ENCODE measurements at places on chromosomes 7 and 10.

- DNase-seq: no peak
Measured at GRCh38 chr7:158804335-158804734, 25.0 kb downstream of the ESYT2 start.

DNA sequence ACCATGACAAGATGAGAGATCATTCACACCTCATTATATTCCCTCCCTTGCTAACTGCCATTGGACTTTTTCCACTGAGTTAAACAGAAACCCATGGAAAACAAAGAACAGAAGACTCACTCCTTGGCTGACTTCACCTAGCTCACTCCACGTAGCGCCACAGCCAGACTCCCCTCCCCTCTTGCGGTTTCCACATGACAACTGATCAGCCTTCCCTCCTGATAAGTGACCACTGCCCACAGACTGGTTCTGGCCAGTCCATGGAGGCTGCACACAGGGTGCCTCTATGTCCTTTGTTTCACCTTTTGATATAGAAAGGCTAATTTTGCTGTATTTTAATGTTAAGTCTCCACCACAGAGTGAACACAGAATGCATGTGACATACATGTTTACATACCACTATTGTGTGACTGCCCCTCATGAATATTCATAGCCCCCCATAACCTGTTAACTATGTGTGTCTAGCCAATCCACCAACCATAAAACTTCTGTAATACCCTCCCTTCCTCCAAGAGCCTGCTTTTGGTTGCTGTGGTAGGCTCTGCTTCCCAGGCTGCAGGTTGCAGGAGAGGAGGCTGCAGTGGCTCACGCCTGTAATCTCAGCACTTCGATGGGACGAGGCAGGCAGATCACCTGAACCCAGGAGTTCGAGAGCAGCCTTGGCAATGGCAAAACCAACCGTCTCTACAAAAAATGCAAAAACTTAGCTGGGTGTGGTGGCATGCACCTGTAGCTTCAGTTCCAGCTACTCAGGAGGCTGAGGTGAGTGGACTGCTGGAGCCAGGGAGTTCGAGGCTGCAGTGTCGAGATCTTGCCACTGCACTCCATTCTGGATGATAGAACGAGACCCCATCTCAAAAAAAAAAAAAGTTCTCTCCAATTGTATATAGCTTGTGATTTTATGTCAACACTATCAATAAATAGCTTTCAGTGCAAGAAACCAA, 10.0 kb upstream of the IFIT5 start:
- DNase-seq: no peak

DNA sequence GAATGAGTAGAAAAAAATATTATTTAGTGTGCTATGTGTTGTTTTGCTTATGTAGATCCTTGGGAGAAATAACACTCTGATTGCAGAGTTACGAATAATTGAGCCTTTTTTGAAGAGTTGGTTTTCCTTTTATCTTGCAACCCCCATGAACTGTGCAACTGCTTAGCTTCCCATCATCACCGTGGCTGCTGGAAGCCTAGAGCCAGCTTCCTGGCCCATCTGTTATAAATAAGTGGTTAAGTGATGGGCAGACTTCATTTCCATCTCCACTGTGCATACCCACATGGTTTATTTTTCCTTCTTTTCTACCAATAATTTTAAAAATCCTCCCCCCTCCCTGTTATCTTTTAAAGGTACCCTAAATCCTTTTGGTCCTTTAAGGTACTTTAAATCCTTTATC, 554.9 kb upstream of the GALNT17 start:
- no peak for DNase-seq

DNA sequence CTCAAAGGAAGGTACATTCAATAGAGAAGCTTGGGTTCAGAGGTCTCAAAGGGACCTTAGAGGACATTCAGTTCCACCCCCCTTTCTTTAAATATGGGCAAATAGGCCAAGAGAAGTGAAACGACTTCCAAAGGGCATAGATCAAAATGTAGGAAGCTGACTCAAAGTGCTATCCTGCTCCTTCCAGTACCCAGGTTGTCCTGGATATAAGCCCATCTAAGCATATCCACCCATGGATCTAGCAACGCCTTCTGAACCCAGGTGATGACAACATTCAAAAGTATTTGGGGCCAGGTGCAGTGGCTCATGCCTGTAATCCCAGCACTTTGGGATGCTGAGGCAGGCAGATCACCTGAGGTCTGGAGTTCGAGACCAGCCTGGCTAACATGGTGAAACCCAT, 5.3 kb downstream of the ATXN7L1 start:
- no peak for DNase-seq

DNA sequence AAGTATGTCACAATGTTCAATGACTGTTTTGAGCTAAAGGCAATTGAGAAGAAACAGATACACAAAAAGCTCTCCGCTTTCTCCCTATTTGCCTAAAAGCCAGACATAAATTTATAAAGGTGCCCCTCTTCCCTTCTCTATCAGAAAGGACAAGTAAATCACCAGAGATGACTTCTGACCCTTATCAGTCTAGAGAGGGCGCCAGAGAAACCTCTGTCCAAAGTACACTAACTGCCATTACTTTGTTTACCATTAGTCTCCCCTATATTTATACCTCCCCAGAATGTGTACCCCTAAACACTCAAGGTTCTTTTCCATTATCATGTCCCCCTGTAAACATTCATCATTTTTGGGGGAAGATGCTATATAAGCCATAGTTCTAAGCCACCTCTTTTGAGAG, 49.3 kb downstream of the TPK1 start:
- DNase-seq: no peak

GRCh38 chr7:133572843-133573242, 320.0 kb downstream of the EXOC4 start:
- no peak for DNase-seq

DNA sequence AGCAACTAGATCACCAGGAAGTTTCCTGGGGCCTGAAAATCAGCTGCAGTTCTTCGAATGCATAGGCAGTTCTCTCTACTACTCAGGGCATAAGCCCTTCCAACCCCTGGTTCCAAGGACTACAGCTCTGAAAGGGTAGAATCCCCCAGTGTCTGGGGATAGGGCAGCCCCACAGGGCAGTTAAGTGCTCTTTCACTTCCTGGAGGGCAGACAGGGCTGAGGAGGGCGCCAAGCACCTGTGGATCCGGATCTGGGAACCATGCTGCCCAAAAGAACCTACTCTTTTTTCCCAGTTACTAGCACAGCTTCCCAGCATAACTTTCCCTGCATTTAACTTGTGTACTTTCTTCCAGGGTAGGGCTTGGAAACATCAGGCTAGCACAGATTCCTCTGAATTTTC, 41.1 kb downstream of the CXCL12 start:
- DNase-seq: no peak

- DNase-seq: no peak
Measured at GRCh38 chr10:67722113-67722512, 26.1 kb upstream of the CTNNA3 start.

DNA sequence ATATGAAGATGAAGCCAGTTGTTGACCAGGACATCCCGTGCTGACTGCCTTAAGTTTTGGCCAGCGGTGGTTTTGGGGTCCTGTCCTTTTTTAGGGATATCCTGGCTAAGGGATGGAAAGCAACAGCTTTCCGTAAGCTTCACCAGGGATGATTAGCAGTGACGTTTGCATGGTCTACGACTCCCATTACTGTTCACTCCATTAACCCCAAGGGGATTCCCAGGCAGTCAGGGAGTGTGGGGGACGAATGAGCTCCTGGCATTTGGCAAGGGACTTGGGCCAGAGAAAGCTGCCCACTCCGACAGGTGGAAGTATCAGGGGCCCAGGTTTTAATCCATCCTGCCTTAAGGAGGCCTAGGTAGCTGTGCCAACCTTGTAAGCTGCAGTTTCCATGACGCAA, 66.8 kb downstream of the ITGB1 start:
- DNase-seq: no peak

- no peak for DNase-seq
Measured at GRCh38 chr10:120941501-120941900, 90.3 kb downstream of the WDR11 start.

GRCh38 chr7:5532536-5533335, 109.1 kb upstream of the TNRC18 start:
- no peak for DNase-seq

DNA sequence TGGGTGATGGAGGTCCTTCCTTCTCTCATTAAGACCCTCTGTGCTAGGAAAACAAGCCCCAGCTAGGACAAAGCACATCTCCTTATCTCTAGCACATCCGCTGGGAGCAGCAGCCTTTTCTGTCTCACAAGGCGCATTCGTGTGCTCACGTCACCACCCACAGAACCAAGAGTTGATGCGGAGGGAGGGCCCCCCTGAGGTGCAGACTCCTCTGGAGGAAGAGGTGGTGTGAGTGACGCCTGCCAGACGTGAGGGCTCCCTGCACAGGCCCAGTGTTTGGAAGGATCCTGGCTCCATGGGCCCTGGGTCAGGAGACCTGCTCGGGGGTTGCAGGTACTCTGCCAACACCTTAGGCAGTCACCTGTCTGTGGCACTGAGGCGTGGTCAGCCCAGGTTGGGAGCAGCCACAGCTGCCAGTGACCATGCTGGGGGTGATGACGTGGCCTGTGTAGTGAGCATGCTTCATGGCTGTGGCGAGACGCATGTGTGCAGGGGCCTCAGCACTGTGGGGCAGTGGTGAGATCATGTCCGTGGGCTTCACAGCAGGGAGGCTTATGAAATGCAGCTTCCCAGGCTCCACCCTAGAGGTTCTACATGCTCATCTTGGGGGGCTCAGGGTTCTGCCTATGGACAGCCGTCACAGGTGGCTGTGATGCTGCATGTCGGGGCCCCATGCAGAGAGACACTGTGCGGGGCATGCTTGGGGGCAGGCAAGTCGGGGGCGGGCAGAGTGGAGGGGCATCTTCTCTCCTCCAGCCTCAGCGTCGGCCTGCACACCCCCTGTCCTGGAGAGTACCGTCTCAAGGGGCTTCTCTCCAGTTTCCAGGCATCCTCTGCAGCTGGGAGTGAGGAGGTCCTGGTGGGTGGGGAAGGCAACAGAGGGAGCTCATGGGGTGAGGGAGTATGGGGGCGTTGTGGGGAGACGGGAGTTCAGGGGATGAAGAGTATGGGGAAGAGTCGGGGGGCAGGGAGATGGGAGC, 56.2 kb upstream of the DPYSL4 start:
- DNase-seq: no peak

DNA sequence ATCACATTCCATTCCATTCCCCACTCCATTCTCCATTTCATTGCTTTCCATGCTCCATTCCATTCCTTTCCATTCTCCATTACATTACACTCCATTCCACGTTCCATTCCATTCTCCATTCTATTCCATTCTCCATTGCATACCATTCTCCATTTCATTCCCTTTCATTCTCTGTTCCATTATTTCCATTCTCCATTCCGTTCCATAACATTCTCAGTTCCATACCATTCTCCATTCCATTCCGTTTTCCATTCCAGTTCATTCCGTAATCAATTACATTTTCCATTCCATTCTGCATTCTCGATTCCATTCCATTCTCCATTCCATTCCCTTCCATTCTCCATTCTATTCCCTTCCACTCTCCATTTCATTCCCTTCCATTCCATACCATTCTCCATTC, 86.4 kb downstream of the NSUN6 start:
- DNase-seq: no peak

GRCh38 chr10:123380491-123381085, 226.4 kb downstream of the BUB3 start:
- no peak for DNase-seq

GRCh38 chr7:29864656-29865055, 58.3 kb downstream of the WIPF3 start:
- no peak for DNase-seq

Data from NCI-H1048 (cell line).